ENCODE measurements at places on chromosomes 13 and 19. TPM values are rescaled to one million over a fixed set of nuclear protein-coding genes. Genes with fewer than 3 reads are reported as not detected.
A peak's percentile ranks its signal among the peaks of the same experiment; 100 is the strongest.

FBXO17 gene
- 29.0 TPM for total RNA-seq

CADM4 gene
- total RNA-seq = 22.9 TPM

GRCh38 chr19:58550362-58551122 lies 4.4 kb downstream of the CHMP2A start:
- DNase-seq = no peak

DNA sequence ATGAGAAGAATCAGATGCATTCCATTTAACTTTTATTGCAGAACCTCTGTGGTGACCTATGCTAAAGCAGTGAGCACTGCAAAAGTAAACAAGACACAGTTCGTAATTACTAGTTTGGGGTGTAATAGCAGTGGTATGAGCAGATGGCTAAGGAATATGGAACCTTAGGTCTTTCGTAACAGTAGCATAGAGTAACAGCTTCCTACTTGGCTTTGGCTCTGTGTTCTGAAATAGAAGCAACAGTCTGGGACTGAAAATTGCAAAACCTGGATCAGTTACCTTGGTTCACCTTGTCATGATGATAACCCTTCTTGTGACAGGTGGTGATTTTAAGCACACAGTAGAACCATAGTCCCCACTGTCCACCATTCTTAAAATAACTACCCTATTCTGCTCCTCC lies 303.4 kb downstream of the GPC6 start:
- no peak for DNase-seq

GRCh38 chr19:49020931-49021895 lies 2.9 kb downstream of the CGB3 start:
- no peak for DNase-seq

GRCh38 chr13:73754727-73755292 lies 379.4 kb downstream of the KLF12 start:
- peak; percentile 50 for DNase-seq

- DNase-seq = peak; percentile 50
These were observed 38.7 kb downstream of the KCTD4 start for GRCh38 chr13:45162194-45162593.

DNA sequence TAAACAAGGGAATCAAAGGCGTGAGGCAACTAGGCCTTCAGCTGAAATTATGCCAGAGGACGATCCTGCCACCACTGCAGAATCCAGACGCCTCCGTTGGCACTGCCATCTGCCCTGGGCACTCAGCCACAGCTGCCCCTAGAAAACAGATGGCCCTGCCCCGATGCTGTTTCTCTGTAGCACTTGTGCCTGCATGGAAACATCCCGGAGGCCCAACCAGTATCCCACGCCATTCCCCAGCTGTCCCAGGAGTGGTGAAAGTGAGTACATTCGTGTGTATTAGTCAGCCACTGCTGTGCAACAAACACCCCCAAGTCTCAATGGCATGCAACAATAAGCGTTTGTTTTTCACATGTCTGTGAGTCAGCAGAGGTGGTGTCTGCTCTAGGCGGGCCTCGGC lies 8.9 kb upstream of the CRTC1 start:
- DNase-seq = no peak

- DNase-seq = no peak
These were observed 5.5 kb downstream of the RPL28 start for GRCh38 chr19:55391191-55391670.
